ENCODE measurements at places on chromosomes 7 and 10.

DNA sequence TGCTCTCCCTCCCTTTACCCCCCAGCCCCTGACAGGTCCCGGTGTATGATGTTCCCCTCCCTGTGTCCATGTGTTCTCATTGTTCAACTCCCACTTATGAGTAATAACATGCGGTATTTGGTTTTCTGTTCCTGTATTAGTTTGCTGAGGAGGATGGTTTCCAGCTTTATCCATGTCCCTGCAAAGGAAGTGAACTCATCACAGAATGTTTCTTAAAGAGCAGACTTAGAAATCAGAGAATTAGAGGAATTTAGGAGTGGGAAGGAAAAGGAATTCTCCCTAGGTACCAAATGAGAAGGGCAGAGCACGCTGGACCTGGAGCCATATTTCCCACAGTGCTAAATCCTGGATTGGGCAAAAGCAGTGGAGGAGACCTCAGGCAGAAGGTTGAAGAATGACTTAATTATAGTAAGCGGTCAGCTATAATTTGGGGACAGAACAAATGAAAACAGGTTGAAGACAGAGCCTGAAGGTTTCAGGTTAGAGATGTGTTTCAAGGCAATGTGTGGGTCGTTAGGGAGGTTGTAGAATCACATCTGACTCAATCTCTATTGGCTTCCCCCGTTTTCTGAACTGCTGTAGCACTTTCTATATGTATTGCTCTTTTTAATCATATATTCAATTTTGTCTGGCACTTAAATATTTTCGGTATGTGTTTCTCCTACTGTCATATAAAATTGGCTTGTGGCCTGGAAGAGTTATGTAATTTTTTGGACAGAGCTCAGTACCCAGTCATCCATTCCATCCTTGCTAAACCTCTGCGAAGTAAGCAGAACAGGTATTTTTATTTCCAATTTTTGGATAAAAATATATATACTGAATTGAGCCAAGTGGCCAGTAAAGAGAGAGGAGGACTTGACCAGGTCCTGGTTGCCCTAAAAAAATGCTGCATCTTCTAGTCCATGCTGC is 210.5 kb upstream of the KLF6 start:
- no peak for DNase-seq

- DNase-seq: no peak
These were observed 126.2 kb downstream of the DLG5 start for GRCh38 chr10:77800320-77800719.

DNA sequence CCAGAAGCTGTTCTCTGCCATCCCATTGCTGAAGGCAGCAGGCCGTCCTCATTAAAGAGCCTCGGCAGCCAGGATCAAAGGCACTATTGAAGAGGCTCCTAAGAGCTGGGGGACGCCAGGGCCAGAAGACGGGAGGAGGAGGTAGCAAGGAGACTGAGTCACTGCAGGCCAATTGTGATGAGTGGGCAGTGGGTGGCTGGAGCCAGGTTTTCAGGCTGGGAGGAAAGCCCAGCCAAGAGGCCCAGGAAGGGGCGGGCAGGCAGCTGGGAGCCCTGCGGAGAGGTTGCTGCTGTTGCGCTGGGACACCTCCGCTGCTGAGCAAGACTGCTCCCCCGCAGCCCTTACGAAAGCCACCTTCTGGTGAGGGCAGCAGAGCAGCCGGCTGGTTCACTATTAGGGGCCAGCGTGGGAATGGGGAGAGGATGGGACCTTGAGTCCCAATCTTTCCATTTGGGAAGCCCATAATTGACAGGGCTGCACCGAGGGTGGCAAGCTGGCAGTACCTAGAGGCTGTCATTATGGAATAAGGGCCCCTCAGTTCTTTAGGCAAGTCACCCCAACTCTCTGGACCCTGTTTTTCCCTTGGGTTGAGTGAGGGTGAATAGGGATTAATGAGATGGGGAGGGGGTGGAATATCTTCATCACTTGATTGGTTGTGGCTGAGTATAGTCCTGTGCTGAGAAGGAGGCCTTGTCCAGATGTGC is 48.4 kb downstream of the UNC5B start:
- no peak for DNase-seq

GRCh38 chr10:36188461-36188860 is 546.4 kb upstream of the FZD8 start:
- DNase-seq: no peak

- no peak for DNase-seq
These were observed 681.3 kb downstream of the TNS3 start for GRCh38 chr7:46900312-46901263.
